ENCODE measurements at places on chromosomes 1 and 21.
A peak's percentile ranks its signal among the peaks of the same experiment; 100 is the strongest.

DNA sequence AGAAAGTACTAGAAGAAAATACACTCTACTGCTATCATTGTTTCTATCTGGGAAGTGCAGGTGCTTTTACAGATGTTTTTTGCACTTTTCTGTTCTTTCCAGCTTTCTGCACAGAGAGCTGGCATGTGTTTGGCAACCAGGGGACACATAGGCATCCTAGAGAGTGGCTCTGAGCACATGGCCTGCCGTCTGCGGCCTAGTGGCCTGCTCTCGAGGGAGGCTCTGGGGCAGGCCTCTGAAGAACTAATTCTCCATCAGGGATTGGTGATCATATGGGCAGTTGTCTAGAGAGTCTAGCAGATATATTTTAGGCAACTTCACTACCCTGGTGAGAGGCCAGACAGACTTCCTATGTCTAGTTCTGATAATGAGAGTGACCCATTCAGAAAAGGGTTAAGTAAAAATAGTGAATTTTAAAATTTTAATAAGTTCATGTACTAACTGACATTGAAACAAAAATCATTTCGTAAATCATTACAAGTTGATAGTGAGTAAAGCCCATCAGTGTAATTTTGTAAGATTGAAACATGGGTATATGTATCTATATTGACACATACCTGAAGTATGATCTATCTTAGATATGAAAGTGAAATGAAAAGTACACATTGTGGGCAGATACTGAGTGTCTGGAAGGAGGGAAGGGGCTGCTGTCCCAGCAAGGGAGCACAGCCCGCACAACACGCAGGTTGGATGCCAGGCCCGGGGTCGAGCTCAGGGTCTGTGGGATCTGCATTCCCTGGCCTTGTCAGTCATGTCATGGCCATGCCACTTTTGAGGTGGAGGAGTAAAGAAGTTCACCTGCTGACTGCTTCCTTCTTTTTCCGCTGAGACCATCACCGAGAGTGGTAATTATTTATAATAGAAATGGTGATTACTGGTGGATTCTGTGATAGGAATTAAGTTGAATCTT, 79.8 kb downstream of the PCBP3 start:
- H3K27me3 ChIP-seq: peaks cover 4% of the 10 kb centered on the region
- no peak for DNase-seq
- H3K4me3 ChIP-seq: no peak overlapping the region
- no peaks in the 10 kb centered on the region for H3K36me3 ChIP-seq
- peaks cover 2% of the 10 kb centered on the region for H3K4me1 ChIP-seq
- no peak overlapping the region for H3K27ac ChIP-seq

DNA sequence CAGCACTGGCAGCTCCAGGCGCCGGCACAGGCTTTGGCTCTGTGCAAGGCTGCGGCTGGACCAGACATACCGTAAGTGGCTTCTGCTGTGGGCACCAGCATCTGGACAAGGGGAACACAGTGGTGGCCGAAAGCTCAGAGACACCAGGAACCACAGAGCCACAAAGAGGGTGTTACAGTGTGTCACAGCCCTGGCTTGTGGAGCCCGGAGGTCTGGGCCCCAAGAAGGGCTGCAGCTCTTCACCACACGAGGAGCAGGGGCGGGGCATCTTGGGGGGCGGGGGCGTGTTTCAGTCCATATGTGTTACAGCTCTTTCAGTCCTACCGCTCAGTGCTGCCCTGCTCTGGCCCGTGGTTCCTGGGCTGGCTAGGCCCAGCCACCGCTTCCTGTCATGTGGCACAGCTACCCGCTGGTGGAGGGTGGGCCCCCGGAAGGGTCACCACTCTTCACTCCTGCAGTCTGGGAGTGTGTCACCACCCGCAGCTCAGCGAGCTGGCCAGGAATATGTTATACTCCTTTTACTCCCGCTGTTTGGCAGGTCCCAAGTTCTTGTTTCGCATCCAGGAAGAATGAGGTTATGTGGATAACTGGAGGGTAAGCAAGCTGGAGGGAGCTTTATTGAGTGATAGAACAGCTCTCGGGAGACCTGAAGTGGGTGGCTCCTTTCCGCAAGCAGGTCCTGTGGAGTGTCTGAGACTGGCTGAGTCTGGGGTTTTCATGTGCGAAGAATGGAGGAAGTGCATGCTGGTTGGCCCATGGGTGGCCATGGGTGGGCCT, 3.3 kb upstream of the LSM10 start:
- H3K27ac ChIP-seq: no peak overlapping the region
- no peaks in the 10 kb centered on the region for H3K27me3 ChIP-seq
- no peak overlapping the region for H3K4me3 ChIP-seq
- DNase-seq: peak; percentile 18
- no peaks in the 10 kb centered on the region for H3K36me3 ChIP-seq

- no peaks in the 10 kb centered on the region for H3K4me1 ChIP-seq
- H3K27ac ChIP-seq: no peak overlapping the region
- H3K27me3 ChIP-seq: no peaks in the 10 kb centered on the region
- no peak overlapping the region for H3K4me3 ChIP-seq
- no peaks in the 10 kb centered on the region for H3K36me3 ChIP-seq
These were observed 232.1 kb downstream of the DUSP10 start for GRCh38 chr1:221509575-221510355.

- no peak overlapping the region for H3K27ac ChIP-seq
- peaks cover 4% of the 10 kb centered on the region for H3K4me1 ChIP-seq
- H3K36me3 ChIP-seq: no peaks in the 10 kb centered on the region
- H3K4me3 ChIP-seq: no peak overlapping the region
These were observed 83.1 kb upstream of the SGIP1 start for GRCh38 chr1:66450847-66451246.

DNA sequence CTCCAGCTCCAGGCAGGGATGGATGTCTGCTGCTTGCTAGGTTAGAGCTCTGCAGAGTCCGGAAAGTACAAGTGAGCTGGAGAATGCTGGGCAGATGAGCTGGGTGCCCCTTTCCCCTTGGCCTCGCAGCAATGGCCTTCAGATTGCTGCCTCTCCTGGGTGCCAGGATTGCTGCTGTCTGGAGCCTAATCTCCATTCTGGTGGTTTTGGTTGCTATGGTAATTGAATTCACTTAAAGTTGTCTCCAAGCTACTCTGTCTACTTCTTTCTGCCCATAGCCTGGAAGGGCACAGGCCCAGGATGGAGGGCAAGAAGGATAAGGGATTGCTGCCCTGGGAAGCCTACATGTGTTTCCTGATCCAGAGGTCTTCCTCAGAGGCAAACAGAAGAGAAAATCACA, 14.6 kb upstream of the KCND3 start:
- H3K4me1 ChIP-seq: no peaks in the 10 kb centered on the region
- DNase-seq: no peak
- H3K4me3 ChIP-seq: no peak overlapping the region
- H3K27me3 ChIP-seq: peaks cover 6% of the 10 kb centered on the region
- H3K27ac ChIP-seq: no peak overlapping the region
- H3K36me3 ChIP-seq: no peaks in the 10 kb centered on the region

DNA sequence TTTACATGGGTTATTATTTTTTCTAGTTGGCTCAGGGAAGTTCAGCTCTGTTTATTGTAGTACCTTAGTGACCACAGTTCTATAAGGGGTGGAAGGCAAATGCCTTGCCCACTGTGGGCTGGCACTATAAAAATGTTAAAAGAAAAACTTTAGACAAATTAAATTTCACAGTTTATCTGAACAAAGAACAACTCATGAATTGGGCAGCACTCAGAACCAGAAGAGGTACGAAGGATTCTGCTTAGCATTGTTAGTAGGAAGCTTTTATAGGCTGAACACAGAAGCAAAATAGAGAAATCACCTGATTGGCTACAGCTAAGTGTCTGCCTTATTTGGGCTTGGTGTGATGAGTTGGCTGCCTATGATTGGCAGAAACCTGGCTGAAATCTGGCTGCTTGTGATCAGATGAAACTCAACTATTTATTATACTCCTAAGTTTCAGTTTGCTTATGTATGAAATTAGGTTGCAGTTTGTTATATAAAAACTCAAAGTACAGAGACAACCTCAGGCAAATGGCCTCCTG, 35.8 kb upstream of the SLC35D1 start:
- H3K4me1 ChIP-seq: no peaks in the 10 kb centered on the region
- H3K36me3 ChIP-seq: no peaks in the 10 kb centered on the region
- H3K27me3 ChIP-seq: no peaks in the 10 kb centered on the region
- H3K27ac ChIP-seq: no peak overlapping the region
- DNase-seq: no peak
- no peak overlapping the region for H3K4me3 ChIP-seq

DNA sequence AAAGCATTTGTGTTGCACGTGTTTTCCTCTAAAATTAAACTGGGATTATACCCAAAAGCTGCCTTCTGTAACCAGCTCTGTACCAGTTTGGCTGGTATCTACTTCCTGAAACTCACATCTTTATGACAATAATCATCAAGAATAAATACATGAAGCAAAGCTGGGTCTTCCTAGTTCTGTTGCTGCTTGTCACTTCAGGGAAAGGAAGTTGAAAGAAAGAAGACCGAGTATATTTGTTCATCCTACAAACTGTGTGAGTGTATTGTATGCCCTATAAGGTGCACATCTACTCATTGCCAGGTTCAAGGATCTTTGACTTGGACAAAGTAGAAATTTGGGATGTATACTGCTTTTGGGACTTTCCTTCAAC, 29.1 kb upstream of the IFNGR2 start:
- DNase-seq: no peak
- no peaks in the 10 kb centered on the region for H3K36me3 ChIP-seq
- no peak overlapping the region for H3K27ac ChIP-seq
- H3K4me1 ChIP-seq: 0 out of 2 replicates have a peak, but pooled peaks cover 5% of the 10 kb centered on the region
- no peak overlapping the region for H3K4me3 ChIP-seq

GRCh38 chr1:36385410-36386264, at the start of gene STK40:
TSS of gene STK40 (minus strand) at chr1:36385924. CDS start at chr1:36361332, 24,592 bp downstream.
- peak within 1 kb of the TSS; percentile 96 for H3K4me3 ChIP-seq
- peaks cover 4% of the 10 kb centered on the region for H3K36me3 ChIP-seq
- H3K27me3 ChIP-seq: no peaks in the 10 kb centered on the region
- H3K27ac ChIP-seq: peak within 1 kb of the TSS; percentile 94
- peaks cover 20% of the 10 kb centered on the region for H3K4me1 ChIP-seq

GRCh38 chr1:106954661-106955229, 101.7 kb upstream of the PRMT6 start:
- no peaks in the 10 kb centered on the region for H3K4me1 ChIP-seq
- no peak overlapping the region for H3K27ac ChIP-seq
- DNase-seq: no peak
- H3K27me3 ChIP-seq: no peaks in the 10 kb centered on the region
- H3K36me3 ChIP-seq: no peaks in the 10 kb centered on the region

DNA sequence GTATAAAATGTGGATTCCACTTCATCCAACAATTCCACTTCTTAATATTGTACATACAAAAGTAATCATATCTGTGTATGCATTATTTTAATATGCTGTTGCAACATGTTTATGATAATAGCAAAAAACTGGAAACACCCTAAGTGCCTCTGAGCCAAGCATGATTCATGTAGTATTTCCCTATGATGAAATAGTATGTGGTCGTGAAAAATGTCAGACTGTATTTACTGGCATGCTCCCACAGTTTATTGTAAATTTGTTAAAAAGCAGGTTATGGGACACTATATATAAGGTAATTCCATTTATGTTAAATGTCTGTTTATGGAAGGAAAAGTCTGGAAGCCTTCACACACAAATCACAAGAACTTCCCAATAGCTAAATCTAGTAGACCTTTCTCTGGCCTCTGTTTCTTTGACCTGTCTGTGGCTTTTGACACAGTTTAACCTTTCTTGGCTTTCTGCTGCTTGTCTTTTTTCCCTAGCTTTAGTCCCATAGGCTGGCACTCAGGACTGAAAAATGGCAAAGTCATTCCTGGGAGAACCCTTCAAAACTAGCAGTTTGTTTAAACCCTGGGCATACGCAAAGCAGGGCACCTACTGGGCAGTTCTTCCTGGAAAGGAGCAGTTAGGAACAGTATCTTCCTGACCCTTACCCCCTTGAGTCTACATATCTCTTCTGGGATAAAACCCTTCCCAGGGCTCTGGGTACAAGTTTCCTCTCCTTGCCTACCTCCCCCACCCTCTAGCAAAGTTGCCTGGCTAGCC, 65.4 kb upstream of the ARTN start:
- no peak overlapping the region for H3K4me3 ChIP-seq
- H3K27ac ChIP-seq: no peak overlapping the region
- peak; percentile 67 for DNase-seq
- H3K36me3 ChIP-seq: no peaks in the 10 kb centered on the region

DNA sequence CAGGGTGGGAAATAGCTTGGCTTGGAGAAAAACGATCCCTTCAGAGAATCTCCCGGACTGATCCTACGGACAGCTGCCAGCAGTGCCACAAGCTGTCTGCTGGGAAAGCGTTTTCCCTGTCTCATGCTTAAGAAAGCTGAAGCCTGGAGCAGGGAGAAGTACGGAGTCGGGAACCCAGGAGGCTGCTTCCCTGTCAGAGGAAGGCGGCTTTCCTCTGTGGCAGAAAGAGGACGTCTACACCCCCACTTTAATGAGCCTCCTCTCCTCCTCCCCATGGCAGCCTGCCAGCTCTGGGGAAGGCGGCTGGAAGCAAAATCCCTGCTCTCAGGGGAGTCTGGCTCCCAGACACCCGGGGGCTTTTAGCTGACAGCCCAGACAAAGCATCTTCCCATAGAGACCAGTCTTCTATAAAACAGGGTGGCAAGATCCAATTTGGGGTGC, 7.3 kb downstream of the KIF21B start:
- no peaks in the 10 kb centered on the region for H3K4me1 ChIP-seq
- peaks cover 53% of the 10 kb centered on the region for H3K27me3 ChIP-seq
- H3K4me3 ChIP-seq: no peak overlapping the region
- DNase-seq: peak; percentile 34
- no peak overlapping the region for H3K27ac ChIP-seq

DNA sequence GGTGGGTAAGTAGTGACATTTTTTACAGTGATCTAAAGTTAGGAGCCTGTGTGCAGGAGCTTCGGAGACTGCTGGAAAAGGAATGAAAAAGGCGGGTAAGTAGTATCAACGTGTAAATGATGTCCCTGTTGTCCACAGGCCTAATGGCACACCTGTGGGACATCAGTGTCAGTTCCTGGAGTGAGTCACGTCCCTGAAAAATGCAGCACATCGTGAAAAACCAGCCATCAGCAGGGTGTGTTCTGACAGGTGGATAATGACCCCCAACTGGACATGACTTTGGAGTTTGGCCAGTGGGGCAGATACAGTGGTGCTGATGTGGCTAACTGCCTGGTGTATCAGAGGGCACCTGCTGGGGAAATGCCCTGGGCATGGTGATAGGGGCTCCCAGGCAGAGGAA, 12.0 kb upstream of the PRDM15 start:
- DNase-seq: no peak
- H3K27me3 ChIP-seq: no peaks in the 10 kb centered on the region
- peaks cover 10% of the 10 kb centered on the region for H3K4me1 ChIP-seq
- H3K27ac ChIP-seq: no peak overlapping the region

GRCh38 chr1:12135612-12136011, 31.2 kb upstream of the TNFRSF1B start:
- H3K36me3 ChIP-seq: no peaks in the 10 kb centered on the region
- no peaks in the 10 kb centered on the region for H3K27me3 ChIP-seq
- peaks cover 7% of the 10 kb centered on the region for H3K4me1 ChIP-seq
- H3K4me3 ChIP-seq: no peak overlapping the region
- DNase-seq: no peak
- no peak overlapping the region for H3K27ac ChIP-seq

GRCh38 chr21:29233611-29234540, 64.8 kb upstream of the BACH1 start:
- no peak for DNase-seq
- H3K27ac ChIP-seq: no peak overlapping the region
- H3K4me3 ChIP-seq: no peak overlapping the region
- H3K4me1 ChIP-seq: peaks cover 17% of the 10 kb centered on the region
- no peaks in the 10 kb centered on the region for H3K36me3 ChIP-seq

Measured in IMR-90 (cell line).